Islet precursor cell (in vitro differentiated cells): ENCODE measurements at places on chromosomes 5 and 9.

DNA sequence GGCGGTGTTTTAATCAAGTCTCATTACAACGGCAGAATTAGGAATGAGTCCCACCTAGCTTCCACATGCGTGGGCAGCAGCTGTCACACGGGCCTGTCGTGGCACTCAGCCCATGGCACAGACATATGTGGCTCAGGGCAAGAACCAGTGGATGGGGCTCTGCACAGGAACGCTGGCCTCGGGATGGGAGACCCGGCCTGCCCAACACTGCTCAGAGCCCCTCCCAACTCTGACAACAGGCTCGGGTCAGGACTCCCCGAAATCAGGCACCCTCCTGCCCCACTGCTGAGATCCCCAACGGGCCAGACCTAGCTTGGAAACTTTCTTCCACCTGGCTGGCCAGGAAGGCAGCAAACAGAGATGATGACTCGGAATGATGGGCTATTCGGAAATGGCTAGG, 4.9 kb upstream of the SURF6 start:
- no peak for DNase-seq

DNA sequence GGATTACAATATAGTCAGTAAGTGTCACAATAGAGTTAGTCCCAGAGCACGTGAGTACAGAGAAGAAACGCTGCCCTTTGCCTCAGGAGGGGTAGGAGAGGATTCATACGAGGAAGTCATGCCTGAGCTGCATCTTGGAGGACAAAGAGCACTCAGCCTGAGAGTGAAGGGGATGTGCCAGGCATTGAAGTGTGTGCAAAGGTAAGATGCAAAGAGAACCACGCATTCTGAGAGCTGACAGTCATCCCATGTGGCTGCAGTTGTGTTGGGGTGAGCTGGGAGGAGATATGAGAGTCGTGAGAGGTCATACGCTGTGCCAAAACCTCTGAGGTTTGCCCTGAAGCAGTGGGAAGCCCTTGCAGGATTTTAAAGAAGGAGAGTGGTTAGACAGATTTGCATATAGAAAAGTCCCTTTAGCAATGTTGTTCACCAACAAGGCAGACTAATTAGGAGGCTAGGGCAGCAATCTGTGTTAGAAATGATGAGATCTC, 97.5 kb downstream of the PIP5K1B start:
- DNase-seq, result no peak

GRCh38 chr5:179345183-179345432, 153 bp downstream of the ADAMTS2 start:
- no peak for DNase-seq

- peak; percentile 4 for DNase-seq
These were observed 66.7 kb downstream of the KCNIP1 start for GRCh38 chr5:170570476-170570875.

GRCh38 chr9:118829334-118829733, 539.9 kb downstream of the BRINP1 start:
- DNase-seq, result no peak

DNA sequence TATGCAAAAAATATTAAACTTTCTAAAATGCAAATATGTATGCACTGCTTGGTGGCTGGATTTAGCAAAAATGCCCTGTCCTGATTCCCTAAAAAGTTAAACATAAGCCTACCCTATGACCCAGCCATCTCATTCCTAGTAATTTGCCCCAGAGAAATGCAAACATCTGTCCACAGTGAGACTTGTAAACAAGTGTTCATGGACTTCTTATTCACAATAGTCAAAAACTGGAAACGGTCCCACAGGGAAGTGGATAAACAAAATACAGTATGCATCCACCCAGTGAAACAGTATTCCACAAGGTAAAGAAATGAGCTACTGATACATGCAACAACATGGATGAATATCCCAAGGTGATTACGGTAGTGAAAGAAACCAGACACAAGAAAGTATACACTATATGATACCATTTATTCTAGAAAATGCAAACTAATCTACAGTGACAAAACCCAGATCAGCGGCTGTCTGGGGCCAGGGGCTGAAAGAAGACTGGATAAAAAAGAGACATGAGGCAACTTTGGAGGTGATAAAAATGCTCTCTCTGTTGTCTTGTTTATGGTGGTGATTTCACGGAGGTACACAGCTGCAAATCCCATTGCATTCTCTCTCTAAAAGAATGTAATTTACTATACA, 277.3 kb downstream of the GLIS3 start:
- no peak for DNase-seq

DNA sequence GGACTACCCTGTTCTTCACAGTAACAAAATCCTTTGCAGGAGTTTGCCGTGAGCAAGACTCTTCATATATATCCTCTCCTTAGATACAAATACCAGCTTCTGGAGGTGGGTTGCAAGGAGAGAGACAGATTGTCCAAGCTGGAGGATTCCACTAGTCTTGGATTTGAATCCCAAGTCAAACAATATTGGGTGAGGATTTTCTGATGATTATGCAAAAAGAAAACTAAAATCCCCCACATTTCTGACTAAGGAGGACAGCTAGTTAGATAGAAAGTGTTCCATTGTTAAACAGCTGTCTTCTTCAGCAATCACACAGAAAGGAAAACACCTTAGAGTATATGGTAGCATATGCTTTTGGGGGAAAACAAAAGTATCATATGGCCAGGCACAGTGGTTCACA, 54.2 kb downstream of the KLF4 start:
- DNase-seq, result no peak

GRCh38 chr5:77876862-77877502, 100.8 kb upstream of the TBCA start:
- DNase-seq, result no peak

GRCh38 chr9:114429488-114429887, 41.7 kb upstream of the AKNA start:
- DNase-seq, result no peak

- DNase-seq, result no peak
These were observed 449.3 kb downstream of the PRR16 start for GRCh38 chr5:120913396-120913795.

- no peak for DNase-seq
These were observed 20.3 kb upstream of the ENC1 start for GRCh38 chr5:74660873-74661272.

DNA sequence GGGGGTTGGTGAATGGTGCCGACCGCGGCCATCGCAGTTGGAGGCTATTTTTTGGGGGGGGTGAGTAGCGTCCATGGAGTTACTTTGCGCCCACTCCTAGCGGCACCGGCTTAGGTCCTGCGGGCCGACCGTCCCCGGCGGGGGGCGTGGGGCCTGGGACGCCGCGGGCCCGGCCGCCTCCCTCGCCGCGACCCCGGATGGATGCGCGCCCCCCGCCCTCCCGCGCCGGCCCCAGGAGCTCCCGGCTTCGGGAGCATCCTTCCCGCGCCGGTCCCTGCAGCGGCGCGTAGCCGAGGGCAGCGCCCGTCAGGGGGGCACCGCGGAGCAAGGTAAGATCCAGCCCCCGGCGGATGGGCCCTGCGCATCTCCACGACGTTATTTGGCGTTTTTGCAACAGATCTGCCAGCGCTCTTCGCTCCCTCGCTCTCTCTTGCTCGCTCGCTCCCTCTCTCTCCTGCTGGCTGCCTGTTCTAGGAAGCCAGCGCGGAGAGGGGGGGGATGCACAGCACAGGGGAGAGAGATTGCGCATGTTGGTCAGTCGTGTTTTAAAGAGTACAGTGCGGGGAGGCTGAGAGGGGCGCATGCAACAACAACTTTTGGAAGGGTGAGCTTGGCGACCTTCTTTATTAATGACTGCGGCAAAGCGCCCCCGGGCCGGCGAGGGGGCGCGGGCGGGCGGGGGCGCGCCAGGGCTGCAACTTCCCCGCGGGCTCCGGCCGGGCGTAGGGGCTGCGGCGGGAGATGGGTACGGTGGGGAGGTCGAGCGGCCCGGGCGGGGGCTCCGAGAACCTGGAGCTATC, 413 bp downstream of the JADE2 start:
- DNase-seq, result peak; percentile 93

- no peak for DNase-seq
These were observed 43.6 kb upstream of the C5orf46 start for GRCh38 chr5:147949711-147950573.

DNA sequence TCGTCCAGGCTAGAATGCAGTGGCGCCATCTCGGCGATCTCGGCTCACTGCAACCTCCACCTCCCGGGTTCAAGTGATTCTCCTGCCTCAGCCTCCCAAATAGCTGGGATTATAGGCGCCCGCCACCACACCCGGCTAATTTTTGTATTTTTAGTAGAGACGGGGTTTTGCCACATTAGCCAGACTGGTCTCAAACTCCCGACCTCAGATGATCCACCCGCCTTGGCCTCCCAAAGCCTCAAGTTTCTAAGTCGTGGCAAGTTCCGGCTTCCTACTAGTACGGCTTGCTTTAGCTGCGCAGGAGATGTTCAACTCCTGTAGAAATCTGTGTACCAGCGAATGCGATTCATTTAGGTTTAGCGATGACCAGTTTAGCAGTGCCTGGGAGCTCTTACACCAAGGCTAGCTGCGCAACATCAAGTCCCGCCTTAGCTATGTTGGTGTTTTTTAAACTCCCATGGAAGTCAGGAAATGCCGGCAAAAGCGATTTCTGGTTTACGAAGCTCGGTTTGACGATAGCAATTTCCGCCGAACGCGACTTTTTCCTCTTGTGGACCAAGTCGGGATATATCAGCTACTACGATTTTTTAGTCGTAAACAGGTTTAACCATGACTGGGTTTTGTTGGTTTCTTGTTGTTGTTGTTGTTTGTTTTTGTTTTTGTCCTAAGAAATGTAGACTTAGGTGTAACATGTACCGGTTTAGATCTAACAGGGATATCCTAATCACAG, 46.4 kb downstream of the ANXA2R start:
- peak; percentile 61 for DNase-seq

- no peak for DNase-seq
These were observed at the start of gene DOK3 for GRCh38 chr5:177509381-177509951. DOK3 (minus strand) TSS chr5:177509826; CDS start chr5:177509540, 286 bp downstream.

DNA sequence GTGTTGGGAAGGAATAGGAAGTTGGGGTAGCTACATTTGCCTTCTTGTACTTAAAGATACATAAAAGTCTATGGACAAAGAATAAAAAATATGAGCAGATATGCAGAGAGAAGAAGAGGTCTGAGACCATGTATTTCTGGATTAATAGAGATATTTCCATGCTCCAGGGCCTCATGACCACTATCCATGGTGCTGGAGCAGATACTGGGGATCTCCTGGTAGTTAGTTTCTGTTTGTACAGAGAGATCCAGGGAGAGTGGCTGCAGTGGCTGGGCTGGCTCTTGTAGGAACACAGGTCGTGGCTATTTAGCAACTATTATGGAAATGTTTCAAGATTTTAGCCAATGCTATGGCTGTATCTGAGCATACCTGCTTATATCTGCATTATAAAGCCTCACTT, 184.2 kb upstream of the TMEM161B start:
- no peak for DNase-seq

DNA sequence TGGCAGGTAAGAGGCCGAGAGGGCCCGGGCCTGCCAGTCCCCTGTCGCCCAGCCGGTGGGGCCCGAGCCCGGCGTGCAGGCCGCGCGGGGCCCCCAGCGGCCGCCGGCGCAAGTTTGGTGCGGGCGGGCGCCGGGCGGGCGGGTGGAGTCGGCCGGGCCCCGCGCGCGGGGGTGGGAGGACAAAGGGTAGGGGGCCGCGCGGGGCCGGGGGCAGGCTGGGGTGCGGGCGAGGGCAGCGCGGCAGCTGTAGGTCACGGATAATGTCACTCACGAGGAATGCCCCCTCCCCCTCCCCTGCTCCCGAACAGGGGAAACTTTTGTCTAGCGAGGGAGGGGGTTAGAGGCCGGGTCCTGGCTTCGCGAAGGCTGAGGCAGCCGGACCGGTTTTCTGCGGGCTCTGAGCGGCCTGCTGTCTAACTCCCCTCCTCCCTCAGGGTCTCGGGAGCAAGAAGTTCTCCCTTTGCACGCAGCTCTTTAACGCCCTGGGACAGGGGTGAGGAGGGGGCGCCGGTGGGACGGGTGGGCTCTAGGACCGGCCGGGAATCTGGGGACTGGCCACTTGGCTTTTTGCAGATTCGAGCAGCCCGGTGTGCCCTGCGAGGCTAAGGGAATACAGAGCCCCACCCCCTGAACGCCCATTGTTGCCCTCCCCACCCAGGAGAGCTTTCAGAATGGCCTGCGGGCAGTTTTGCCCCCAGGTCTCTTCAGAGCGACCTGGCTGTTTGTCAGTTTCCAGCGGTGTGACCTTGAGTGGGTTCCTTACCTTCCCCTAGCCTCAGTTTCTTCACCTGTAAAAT, 21.3 kb upstream of the NDST1 start:
- peak; percentile 99 for DNase-seq

- no peak for DNase-seq
These were observed 390.3 kb downstream of the PDE4D start for GRCh38 chr5:59503220-59503619.

DNA sequence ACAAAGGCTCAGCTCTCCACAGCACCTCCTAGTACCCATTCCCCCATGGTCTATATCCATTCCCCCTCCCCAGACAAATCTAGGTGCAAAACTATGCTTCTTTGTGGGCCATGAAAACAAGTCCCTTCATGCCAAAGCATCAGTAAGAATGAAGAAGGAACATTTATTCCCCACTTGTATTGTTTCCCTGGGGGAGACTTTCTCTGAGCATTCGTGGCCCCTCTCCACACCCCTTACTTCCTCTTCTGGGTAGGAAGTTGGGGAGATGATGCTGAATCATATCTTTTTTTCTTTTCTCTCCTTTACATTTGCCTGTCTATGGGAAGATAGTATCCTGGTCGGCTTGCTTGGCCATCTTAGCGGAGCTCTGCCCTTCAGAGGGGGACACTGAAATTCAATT, 246.8 kb downstream of the NSG2 start:
- DNase-seq, result peak; percentile 16

GRCh38 chr9:105313238-105313637, 68.8 kb downstream of the SLC44A1 start:
- DNase-seq, result no peak
